ENCODE measurements at places on chromosomes 11 and 22. TPM values are rescaled to one million over a fixed set of nuclear protein-coding genes. Genes with fewer than 3 reads are reported as not detected.

MAP6 gene
- 9.6 TPM for polyA plus RNA-seq

DNA sequence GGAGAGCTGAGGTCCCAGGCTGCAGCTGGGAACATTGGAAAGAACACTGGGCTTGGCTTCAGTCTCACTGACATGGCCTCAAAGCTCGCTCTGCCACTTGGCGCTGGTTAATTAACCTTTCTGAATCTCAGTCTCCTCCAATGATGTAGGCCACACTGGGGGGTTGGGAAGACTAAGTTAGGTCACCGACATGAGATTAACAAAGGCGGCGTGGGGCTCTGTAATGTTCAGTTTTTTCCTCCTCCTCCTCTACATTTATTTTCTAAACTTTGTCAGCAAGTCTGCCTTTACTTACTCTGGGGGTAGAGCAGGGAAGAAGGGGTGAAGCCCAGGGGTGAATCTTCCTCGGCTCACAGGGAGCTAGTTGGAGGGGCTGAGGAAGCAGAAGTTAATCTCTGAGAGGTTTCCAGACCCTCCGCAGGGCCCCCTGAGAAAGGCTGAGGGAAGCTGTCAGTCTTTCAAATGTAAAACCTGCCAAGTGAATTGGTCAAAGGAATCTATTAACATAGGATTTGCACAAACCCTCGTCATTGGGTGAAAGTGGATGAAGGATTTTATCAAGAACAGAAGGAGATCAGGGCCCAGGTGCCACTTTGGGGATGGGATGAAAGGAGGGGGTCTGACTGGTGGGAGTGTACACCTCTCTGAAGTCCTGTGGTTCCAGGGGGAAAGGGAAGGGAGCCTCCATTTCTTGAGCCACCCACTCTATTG lies 32.1 kb upstream of the TENM4 start:
- DNase-seq = no peak

- no peak for DNase-seq
Observed at GRCh38 chr11:113690619-113691569, 15.2 kb downstream of the TMPRSS5 start.

SEPTIN5 gene
- 53.6 TPM for polyA plus RNA-seq

- DNase-seq = no peak
Observed at GRCh38 chr11:71519546-71519945, 7.5 kb upstream of the KRTAP5-7 start.

- no peak for DNase-seq
Observed at GRCh38 chr22:42078469-42079318, 806 bp upstream of the SMDT1 start.

- DNase-seq = no peak
Observed at GRCh38 chr22:43734370-43735150, 77.5 kb downstream of the EFCAB6 start.

- no peak for DNase-seq
Observed at GRCh38 chr11:16121853-16122252, 234.5 kb downstream of the SOX6 start.

DNA sequence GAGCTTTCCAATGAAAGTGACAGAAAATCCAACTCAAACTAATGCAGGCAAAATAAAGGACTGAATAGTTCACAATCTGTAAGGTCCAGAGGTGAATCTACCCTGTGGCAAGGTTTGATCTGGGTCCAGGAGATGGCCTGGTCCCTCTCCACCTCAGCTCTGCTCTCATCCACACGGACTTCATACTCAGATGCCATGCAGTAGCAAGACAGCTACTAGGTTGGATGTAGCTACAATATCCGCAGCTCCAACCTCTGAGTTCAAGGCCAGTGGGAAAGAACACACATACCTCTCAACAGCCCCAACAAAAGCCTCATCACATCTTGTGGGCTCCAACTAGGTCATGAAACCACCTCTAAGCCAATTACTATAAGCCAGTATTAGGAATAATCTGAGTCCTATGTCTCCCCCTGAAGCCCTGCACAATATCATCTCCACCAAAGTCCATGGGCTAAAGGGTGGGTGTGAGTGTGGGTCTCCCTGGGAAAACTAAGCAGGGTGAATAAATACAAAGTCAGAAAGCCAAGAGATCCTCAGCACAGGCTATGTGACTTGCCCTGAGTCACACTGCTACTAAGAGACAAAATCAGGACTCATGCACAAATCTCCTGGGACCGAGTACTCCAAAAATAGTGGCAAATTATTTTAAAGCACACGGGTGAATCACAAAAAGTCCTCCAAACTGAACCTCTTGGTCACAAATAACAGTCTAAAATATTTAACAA lies 78.8 kb downstream of the LARGE1 start:
- DNase-seq = no peak

DNA sequence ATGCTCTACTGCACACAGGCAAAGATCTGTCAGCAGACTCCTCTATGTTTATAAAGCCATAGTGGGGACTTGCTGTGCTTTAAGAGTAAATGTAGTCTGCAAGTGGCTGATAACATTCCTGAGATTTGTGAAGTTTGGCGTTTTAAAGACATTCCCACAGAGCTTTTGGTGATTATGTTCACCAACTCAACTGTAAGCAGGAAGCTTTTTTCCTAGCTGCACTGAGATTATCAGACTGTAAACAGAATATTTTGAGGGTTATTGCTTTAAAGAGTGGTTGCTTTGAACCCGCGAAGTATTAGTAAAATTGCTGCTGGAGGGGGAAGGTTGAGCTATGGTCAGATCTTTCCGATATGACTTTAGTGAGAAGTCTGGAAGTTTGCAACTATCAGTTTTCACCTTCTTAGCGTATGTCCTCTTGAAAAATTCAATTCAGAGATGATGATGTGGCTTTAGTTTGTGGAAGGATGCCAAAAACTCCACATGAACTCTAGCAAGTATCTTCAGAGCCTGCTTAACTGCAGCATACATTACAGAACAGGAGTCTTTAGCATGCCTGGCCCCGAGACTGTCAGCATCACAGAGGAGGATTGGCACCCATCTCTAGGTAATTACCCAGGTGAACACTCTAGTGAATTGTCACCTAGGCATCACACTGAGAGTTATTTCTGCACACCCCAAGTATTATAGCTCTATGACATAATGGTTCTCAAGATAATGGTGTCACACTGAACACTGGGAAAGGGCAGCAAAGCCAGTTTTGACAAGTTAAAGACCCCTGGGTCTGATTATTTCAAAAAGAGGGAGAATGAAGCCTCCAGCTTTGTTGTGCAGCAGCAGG lies 89.9 kb downstream of the MTNR1B start:
- DNase-seq = peak; percentile 54

- DNase-seq = no peak
Observed at GRCh38 chr11:37916331-37916730, 1318.3 kb upstream of the RAG2 start.

GRCh38 chr11:126341760-126342161 lies 13.7 kb upstream of the ST3GAL4 start:
- DNase-seq = no peak

GRCh38 chr11:95322539-95322938 lies 91.5 kb upstream of the SESN3 start:
- no peak for DNase-seq

DNA sequence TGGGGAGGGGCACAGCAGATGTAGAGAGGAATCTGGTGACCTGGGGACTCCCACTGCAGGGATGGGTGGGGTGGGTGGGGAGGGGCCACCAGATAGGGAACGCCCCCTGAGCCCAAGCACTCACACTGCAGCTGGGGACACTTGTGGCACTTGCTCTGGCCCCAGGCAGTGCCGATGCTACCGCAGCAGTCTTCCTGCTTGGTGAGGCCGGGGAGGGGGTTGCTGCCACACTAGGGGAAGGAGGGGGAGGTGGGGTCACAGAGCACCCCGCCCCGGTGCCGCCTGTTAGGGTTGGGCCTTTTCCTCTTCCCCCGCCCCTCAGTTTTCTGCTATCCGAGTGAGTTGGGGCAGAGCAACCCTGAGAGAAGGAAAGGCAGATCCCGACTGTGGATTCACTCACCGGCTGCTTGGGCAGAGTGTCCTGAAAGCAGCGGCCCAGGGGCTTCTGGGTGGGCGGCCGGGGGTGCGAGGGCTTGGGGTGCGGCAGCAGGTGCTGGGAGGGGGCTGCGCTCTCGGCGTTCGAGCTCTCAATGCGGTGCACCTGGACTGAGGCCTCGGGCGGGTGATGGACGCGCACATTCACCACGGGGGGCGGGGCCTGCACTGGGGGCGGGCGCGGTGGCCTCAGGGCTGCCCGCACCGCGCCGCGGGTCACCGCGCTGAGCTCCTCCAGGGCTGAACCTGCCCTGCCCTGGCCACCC lies 4.7 kb downstream of the LTBP3 start:
- DNase-seq = no peak

GRCh38 chr11:115077740-115078139 lies 399.4 kb downstream of the NXPE2 start:
- DNase-seq = no peak

DNA sequence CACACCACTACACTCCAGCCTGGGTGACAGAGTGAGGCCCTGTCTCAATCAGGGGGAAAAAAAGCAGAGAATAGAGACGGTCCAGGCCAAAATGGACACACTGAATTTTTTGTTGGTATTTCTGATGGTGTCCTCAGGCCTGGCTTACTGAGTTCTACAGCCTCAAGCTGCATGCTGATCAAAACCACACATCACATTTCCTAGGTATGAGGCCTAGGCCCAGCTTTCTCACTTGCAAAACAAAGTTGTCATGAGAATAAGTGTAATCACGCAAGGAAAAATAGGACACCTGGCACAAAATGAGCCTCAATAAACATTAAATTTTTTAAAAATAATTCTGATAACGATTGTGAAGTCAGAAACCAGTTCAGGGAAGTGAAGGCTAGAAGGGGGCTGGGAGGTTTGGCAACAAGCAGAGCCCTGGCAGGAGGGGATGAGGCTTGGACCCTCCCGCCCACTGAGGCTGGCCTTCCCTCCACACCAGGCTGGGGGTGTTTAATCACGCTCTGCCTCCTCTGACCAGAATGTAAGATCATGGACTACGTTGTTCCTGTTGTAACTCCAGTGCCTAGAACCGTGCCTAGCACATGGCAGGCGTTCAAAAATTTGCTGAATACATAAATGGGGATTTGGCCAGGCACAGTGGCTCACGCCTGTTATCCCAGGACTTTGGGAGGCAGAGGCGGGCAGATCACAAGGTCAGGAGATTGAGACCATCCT lies 18.1 kb downstream of the PACSIN2 start:
- no peak for DNase-seq

DNA sequence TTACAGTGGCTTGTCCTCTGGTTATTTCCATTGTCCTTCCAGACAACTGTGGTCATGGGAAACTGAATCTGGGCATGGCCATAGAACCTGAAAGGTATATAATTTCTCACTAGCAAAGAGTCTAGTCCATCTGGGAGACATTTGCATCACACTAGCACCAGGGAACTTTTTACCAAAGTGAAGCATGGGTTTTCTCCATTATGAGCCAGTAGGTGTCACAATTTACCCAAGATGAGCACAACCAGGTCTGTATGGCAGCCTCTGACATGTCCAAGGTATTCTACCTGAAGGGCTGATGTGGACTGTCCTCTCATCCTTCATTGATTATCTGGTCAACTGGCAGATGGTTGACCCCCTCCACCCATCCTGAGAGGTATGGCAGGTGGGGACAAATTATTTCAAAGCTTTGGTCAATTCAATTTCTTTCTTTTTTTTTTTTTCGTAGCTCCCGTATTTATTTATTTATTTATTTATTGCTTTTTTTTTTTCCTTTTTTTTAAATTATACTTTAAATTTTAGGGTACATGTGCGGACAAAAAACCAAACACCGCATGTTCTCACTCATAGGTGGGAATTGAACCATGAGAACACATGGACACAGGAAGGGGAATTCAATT lies 425.9 kb downstream of the TMEM135 start:
- no peak for DNase-seq

- peak; percentile 97 for DNase-seq
Observed at GRCh38 chr11:47257517-47258316, at the start of gene NR1H3. Gene NR1H3 (plus strand): TSS chr11:47257996. CDS start chr11:47259217, 1,221 bp downstream.

NXPE2 gene
- polyA plus RNA-seq = 0.30 TPM

GRCh38 chr11:77300695-77301094 lies 791 bp downstream of the GDPD4 start:
- DNase-seq = no peak

MOGAT2 gene
- polyA plus RNA-seq = not detected

GRCh38 chr22:27537501-27537900 lies 264.1 kb downstream of the MN1 start:
- peak; percentile 49 for DNase-seq

DNA sequence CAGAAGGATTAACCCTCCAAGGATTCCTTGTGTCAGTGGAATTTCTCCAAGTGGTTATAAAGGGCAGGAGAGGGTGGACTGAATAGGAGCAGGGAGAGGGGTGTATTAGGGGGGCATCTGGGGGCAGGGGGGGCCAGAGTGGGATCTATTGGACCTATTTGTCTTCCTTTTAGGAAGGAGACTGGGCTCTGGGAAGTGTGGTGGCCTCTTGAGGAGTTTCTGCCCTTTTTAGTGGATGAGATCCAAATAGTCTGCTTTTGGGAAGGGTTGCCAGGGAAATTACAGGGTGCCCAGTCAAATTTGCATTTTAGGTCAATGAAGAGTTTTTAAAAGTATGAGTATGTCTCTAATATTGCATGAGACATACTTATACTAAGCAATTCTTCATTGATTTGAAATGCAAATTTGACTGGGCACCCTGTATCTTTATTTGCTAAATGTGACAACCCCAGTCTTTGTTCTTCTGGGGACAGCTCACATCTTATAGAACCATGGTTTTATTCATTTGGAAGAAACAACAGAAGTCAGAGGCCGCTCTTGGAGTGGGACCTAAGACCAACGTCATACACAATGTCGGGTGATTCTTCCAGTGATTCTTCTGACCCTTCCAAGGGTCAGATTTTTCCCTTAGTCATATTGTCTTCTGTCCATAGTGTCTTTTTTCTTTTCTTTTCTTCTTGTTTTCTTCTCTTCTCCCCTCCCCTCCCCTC lies 429 bp upstream of the SLC22A6 start:
- no peak for DNase-seq

SCUBE2 gene
- 30.7 TPM for polyA plus RNA-seq

- no peak for DNase-seq
Observed at GRCh38 chr22:36873614-36874308, 13.0 kb downstream of the NCF4 start.

- no peak for DNase-seq
Observed at GRCh38 chr11:45171550-45171949, 25.1 kb downstream of the PRDM11 start.

DNA sequence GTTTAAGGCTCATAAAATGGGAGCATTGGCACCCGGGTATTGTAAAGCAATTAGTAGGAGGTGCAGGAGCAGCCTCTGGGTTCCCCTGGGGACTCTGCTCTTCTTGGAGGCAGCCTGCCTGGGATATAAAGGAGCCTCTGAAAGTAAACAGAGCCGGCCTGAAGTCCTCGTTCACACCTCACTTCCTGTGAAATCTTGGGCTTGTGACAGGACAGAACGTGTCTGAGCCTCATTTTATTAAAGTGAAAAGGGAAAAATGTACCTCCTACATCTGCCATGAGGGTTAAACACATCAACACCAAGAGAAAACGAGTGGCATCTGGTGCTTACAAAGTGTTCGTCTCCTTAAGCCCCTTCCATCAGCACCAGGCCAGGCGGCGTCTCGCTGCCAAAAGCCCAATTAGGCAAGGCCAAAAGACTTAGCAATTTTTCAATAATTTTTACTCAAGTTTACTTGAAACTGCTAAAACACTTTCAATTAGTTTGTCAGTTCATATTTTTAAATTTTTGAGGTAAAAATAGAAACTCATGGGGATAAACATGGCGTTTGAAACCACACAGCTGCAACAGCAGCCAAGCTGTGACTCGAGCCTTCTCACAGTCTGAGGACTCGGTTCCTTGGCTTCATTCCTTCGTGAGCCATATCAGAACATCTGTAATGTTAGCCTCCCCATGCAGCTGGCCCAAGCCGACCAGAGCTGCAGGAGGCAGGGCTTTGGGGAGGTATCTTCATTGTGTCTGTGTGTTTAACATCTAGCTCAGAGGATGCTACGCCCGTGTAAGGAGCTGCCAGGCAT lies 33.6 kb downstream of the MAP6 start:
- peak; percentile 87 for DNase-seq
